Kidney capillary endothelial cell (primary cell): ENCODE measurements at places on chromosomes 2 and 18.

GRCh38 chr18:75438891-75439290 lies 11.4 kb upstream of the SMIM21 start:
- no peak for DNase-seq

GRCh38 chr18:61277808-61278207 lies 55.4 kb upstream of the CDH20 start:
- DNase-seq, result no peak

DNA sequence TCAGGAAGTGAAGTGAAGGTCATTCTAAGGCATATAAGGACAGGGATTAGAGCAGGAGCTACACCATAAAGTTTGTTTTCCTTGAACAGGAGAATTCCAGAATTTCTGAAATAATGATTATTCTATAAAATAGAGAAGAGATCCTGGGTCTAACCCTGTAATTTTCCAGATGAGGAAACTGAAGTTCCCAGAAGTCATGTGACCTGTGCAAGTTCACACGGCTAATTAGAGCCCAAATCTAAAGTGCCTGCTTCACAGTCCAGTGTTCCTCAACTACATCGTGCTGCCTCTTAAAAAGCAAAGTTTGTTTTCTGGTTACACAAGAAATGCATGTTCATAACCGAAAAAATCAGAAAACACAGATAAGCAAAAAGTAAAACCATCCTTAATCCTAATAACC lies 34.9 kb downstream of the PLB1 start:
- DNase-seq, result no peak

DNA sequence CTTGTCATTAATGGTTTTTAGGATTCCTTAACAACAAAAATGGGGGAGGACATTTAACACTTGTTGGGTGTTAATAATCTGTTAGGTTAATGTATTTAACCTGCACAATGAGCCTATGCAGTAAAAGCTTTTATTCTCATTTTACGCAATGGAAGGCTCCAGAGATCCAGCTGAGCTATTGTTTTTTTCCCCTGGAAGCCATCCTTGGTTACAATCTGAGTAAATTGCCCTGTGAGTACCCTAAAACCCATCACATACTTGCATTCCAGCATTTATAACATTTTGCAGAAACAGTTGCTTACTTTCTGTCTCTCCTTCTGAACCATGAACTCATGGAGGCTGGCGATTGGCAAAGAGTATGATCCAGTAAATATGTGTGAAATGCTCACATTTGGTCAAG lies 30.2 kb upstream of the DOCK10 start:
- no peak for DNase-seq

GRCh38 chr2:63789338-63790020 lies 52.2 kb upstream of the UGP2 start:
- DNase-seq, result no peak

GRCh38 chr2:216014986-216015385 lies 1.6 kb upstream of the MREG start:
- DNase-seq, result no peak

- no peak for DNase-seq
Measured at GRCh38 chr2:26396734-26397298, 4.9 kb upstream of the DRC1 start.

DNA sequence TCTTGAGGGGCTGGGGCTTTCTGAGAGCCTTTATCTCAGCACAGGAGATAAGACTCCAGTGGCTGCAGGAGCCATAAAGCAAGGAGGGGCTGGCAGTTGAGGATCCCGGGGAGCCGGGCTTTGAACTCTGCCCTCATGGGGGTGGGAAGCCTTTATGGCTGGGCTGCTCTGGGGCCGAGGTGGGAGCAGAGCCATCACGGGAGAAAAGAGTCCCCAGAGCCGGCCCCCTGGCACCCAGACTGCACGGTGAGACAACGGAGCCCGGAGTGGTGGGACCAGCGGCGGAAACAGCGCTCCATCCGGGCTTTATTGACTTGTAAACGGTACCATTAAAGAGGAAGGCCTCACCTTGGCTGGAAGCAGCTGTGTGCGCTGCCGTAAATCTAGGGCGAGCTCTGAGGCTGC lies 162.6 kb downstream of the MYCN start:
- DNase-seq, result no peak

DNA sequence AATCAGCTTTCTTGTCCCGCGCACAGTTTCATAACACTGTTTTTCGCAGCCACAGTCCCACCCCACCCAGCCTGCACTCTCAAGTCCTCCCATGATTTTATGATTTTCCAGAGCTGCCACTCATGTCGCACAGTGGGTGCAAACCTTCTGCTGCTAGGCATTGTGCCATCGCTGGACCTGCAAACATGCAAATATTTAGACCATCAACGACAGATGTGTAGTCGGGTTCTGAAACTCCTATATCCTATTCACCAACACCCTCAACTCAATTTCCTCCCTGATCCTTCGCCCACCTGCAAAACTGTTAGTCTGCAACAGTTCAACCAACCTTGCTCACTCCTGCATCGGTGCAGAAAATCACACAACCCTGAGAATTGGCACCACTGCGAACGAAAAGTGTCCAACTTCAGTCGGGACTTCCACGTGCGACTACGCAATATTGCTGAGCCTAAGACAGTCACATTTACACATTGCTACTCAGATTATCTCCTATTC lies 871 bp upstream of the ALS2 start:
- DNase-seq, result no peak

DNA sequence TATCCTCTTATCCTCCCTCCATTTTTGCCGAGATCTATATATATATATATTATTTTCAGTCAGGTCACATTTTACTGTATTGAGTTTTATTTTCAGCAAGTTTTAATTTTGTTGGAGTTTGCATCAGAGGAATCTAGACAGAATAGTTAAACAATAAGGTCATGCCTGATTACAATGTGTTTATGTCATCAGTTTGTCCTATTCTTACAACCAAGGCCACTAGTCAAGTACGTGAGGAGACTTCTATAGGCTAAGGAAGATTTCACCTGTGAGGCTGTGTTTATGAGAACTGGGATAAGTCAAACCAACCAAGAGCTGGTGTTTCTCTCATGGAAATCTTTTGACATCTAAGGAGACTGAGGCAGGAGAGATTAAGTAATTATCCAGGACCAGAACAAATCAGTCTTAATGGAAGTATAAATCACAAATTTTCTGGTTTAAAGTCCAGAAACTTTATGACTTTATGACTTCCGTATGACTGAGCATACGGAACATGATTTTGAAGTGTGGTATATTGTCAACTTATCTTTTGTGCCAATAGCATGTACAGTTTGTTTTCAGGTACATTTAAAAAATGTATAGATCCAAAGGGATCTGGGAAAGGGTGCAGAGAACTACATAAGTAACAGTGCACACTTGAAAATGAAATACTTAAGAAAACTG lies 100.0 kb upstream of the DTNA start:
- no peak for DNase-seq

- DNase-seq, result peak; percentile 22
Measured at GRCh38 chr18:13258921-13259320, 40.4 kb downstream of the LDLRAD4 start.

DNA sequence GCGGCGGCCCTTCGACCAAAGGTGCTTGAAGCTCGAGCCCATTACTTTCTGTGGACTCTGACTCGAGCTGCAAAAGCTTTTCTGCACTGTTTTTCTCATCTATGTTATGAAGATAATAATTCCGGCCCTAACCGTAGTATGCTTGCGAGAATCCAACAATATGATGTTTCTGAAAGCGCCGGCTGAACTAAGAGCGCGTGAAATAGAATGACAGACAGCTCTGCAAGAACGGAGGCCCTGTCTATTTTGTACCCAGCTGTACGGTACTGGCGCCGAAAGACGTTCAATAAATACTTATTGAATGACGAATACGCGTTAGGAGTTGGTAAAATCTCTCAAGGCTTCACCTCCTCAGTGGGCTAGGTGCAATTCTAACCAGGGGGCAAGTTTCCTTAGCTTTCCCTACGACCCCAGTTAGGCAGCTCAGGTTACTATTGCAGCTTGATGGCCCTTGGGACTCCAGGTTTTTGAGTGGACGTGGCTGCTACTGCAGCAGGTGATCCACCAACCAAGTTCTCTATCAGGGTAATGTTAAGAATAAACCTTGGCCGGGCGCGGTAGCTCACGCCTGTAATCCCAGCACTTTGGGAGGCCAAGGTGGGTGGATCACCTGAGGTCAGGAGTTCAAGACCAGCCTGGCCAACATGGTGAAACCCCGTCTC lies 570 bp downstream of the SCRN3 start:
- DNase-seq, result peak; percentile 16

DNA sequence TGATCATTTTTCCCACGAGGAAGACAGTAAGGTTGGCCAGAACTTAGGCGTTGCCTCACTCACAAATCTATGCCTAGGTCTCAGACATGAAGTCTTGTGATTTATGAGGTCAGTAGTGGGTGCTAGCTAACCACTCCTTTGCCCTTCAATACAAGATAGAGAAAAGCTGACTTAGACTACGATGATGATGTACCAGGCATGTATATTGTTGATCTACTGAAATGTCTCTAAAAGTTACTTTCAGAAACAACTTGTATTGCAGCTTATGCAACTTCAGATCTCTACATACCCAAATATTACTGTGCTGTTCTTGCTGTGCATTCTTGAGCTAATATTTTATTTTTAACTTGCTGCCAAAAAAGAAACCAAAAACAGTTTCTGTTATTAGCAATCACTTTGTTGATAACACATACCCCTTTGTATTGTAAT lies 30.6 kb downstream of the MAPRE2 start:
- no peak for DNase-seq

DNA sequence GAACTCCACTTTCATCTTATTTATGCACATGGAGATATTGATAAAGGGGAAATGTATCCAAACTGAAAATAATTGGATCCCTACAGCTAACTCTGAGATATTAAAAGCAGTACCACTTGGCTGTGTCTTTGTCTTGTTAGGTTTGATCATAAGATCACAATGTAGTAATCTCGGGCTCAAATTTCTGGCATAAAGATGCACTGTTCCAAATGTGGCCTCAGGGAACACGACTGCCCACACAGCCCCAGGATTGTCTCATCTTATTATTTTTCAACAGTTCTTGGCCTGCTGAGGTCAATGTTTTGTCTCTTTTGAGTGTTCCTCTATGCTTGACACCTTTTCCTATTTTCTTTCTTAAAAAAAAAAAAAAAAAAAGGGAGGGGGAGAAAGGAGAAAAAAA lies 114.1 kb downstream of the GBX2 start:
- DNase-seq, result no peak

DNA sequence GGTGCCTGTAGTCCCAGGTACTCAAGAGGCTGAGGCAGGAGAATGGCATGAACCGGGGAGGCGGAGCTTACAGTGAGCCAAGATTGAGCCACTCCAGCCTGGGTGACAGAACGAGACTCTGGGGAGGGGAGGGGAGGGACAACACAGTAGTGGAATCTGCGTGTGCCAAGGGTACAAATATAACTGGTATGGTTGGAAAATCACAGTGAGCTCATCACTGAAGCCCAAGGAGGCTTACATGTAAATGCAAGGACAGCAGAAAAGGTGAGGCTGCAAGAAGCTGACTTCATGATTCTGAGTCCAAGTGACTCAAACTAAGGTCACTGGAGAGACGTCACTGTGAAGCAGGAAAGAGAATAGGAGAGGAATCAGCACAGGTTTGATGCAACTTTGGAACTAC lies 9.2 kb downstream of the SEPTIN10 start:
- DNase-seq, result peak; percentile 84

DNA sequence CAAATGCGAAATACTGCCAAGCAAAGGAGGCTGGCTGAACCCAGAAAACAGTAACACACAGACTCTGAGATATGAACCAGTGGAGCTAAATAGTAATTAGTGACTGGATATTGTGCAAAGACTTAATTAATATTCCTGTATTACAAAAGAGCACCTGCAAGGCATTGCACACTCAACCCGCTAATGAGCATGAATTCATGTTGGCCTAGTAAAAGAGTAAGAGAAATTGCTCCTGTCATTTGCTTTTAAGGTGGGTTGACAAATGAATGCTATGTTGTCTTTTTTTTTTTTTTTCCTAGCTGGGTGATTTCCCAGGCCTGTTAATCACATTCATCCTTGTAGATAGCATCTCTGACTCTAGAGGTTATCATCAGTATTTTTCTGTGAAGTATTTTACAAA lies 87.0 kb upstream of the CERS6 start:
- DNase-seq, result no peak

GRCh38 chr2:86048888-86049287 lies 56.8 kb downstream of the POLR1A start:
- no peak for DNase-seq

DNA sequence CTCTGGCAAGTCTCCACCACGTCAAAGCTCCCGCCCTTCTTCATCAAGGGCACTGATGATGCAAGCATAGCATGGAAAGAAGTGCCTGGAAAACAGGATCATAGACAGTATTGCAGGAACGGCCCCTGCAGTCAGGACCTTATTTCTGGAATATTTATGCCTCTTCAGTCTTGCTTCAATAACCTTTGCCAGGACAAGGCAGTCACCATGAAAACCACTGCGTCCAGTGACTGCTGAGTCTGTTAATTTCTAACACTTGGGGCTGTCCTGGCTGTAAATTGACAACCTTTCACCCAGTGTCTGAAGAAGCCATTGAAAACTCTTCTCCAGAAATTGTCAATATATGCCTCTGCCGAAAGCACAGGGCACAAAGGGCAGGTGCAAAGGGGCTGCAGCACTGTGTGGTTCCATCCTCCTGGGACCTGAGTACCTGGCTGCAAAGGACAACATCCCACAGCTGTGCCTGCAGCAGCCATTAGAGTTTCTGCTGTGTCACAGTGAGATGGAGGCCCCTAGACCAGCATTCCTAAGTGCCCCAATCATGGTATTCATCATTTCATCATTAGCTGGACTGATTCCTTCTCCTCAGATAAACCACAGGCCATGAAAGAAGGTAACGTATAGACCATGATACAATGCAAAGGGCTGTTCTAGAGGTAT lies 819.6 kb downstream of the RNF144A start:
- no peak for DNase-seq

DNA sequence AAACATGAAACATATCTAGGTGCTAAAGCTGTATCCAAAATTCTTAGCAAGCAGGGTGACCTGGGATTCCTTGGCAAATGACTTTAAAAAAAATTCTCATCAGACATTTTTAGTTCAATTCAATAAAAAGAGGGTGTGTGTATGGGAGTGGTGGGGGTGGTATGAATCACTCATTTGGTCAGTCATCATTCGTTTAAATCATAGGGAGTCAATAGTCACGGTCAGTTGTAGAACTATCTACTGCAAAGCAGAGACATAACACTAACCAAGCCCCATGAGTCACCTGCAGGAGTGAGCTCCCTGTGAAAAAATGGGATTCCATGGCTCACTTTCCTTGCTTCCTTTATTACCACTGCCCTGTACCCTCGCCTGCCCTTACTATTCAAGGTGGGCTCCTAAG lies 380.6 kb upstream of the TCF4 start:
- no peak for DNase-seq

- DNase-seq, result no peak
Measured at GRCh38 chr2:73028841-73029240, 42.7 kb downstream of the SFXN5 start.
